ENCODE measurements at places on chromosomes 3 and 15.

- DNase-seq, result no peak
Measured at GRCh38 chr3:5017925-5018531, 38.8 kb downstream of the BHLHE40 start.

GRCh38 chr15:48645558-48646330 is at the start of gene FBN1:
Gene FBN1, minus strand, starts transcription at chr15:48645709. Its CDS starts 940 bp downstream, at chr15:48644769.
- DNase-seq, result peak; percentile 82

GRCh38 chr15:90691369-90691768 is 25.8 kb upstream of the BLM start:
- no peak for DNase-seq

DNA sequence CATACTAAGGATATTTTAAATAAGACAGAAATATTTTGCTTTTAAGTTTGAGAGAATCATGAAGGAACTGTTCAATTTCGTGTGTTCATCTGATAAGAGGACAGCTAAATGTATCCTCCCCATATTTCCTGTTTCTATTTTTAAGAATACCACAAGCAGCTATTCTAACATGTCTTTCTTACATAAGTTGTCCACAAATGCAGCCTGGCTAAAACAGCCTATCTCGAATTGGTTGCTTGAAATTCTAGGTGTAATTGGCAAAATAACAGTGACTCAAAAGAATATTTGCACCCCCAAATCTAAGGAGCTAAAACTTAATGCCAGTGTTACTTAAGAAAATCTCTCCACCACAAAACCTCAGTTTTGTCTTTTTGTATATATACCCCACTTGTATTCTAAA is 35.0 kb downstream of the BTLA start:
- peak; percentile 12 for DNase-seq

- no peak for DNase-seq
Measured at GRCh38 chr15:41647262-41647661, 12.9 kb upstream of the MGA start.

- DNase-seq, result no peak
Measured at GRCh38 chr3:9122732-9123364, 126.6 kb downstream of the SRGAP3 start.

GRCh38 chr3:113769551-113769950 is 22.7 kb downstream of the ATP6V1A start:
- no peak for DNase-seq

DNA sequence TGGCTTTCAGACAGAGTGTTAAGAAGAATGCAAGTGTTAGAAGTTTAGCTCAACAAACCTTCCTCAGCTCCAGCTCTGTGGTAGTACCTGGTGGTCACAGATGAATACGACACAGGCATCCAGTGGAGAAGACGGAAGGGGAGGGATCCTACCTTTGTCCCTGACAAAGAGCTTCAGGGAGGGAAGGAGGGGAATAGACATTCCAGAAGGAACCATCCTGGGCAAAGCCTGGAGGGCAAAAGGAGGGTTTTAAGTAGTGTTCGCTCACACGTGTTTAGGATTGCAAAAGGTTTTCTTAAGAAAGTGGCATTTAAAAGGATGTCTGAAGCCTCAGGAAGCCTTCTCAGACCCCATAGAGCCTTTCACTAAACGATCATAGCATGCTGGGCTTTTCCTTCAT is 2.8 kb downstream of the CHCHD4 start:
- DNase-seq, result no peak

- no peak for DNase-seq
Measured at GRCh38 chr3:57077630-57078343, 17.3 kb downstream of the SPATA12 start.

- no peak for DNase-seq
Measured at GRCh38 chr15:66115568-66116206, 137.9 kb downstream of the MEGF11 start.

- no peak for DNase-seq
Measured at GRCh38 chr3:46193436-46193835, 14.7 kb downstream of the CCR1 start.

DNA sequence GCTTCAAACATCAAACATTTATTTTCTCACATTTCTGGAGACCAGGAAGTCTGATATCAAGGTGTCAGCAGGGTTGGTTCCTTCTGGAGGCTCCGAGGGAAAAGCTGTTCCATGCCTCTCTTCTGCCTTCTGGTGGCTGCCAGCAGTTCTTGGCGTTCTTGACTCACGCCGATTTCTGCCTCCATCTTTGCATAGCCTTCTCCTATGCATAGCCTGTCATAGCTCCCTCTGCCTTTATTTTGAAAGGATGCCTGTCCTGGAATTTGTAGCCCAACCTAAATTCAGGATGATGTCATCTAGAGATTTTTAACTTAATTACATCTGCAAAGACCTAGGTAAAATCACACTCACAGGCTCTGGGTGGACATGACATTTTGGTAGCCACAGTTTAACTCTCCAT is 70.4 kb downstream of the RGMA start:
- DNase-seq, result peak; percentile 60

DNA sequence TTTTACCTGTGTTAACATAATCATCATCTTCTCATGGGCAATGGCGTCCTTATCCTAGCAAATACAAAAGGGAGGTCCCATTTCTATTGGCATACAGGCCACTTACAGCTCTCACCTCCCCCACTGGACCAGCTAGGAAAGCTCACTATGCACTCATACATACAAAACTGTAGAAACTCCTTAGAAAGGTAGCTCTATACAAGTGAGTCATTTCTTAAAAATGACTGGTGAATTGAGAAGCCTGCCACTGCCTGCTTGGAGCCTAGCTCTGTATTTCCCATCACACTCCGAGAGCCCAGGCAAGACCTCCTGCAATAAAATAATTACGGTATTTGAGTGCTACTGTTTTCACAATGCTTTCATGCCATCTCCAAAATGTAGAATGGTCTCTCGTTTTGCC is 321.8 kb downstream of the ULK4 start:
- DNase-seq, result no peak

DNA sequence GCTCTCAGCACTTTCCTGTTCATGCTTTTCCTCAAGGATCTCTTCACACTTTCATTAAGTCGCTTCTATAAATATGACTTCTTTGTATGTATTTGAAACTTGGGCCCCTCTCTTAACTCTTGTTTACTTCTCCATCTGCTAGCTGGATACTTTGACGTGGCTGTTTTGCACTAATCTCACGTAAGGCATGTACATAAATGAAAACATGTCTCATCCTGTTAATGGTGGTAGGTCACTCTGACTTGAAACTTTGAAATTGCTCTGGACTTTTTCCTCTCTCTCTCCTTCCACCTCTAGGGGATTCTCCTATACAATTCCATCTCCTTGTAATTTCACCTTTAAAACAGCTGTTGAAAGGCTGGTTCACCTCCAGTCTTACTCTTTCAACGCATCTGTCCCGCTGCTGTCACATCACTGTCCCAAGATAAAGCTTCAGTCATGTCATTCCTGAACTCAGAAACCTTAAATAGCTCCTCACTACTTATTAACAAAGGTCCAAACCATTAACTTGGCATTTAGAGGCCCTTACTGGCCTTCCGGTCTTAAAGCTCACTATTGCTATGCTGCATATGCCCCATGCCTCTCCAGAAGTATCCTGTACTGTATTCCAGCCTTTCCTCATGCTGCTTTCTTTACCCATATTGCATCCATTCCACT is 1.2 kb downstream of the BLOC1S6 start:
- DNase-seq, result no peak

GRCh38 chr3:78645628-78646310 is 1122.0 kb downstream of the ROBO1 start:
- DNase-seq, result peak; percentile 76

GRCh38 chr3:85567071-85567676 is 608.4 kb downstream of the CADM2 start:
- DNase-seq, result peak; percentile 72

DNA sequence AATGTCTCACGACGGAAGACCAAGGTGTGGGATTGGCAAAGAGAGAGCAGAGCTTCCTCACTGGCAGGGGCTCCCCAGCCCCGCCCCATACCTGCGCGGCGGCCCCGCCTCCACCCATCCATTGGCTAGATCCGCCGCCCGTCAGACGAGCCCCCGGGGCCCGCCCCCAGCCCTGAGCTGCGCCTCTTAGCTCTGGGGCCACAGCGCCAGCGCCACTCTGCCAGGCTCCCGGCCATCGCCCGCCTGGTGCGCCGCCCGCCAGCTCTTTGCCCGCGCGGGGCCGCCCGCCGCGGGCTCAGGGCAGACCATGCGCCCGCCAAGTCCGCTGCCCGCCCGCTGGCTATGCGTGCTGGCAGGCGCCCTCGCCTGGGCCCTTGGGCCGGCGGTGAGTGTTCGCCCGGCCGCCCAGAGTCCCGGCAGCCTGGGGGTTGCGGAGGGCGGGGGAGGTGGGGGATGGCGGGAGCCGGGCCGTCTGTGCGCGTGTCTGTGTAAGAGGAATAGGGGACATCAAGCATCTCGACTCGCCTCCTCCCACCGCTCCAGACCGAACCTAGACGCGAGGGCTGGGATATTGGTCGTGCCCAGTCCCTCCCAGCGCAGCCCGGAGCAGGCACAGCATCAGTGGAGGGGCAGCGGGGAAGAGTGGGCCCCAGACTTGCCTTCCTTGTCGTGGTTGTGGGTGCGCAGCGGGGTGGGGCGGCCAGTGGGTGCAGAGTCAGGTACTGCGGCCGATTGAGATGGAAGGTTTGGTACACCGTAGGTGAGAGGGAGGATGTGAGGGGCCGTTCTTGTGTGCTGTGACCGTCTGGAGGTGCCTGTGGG is at the start of gene VIPR1:
VIPR1 (plus strand) TSS at position 215 of the 822 bp plus-strand sequence; CDS start at position 308, 93 bp downstream.
- DNase-seq, result peak; percentile 74

- DNase-seq, result no peak
Measured at GRCh38 chr3:10695595-10696285, 120.3 kb upstream of the SLC6A11 start.

DNA sequence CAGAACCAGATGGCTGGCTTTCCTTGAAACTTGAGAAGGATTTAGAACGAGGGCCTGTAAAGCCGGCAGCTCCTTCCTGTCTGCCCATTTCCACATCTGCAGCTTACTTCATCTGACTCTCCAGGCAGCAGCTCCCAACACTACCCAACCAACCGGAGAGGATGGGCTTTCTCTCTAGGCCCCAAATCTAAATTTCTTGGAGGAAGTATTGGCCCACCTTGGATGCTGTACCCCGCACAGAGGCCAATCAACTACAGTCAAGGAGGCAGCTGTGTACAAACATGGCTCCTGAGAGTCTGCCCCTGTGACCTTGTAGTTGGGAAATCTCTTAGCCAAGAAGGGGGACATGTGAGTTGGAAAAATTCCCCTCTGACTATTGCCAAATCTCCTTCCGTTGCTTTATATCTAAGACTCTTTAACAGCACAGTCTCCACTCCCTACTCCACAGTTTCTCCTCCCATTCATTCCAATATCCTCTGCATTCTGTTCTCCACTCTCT is 8.0 kb upstream of the ACAP2 start:
- no peak for DNase-seq

DNA sequence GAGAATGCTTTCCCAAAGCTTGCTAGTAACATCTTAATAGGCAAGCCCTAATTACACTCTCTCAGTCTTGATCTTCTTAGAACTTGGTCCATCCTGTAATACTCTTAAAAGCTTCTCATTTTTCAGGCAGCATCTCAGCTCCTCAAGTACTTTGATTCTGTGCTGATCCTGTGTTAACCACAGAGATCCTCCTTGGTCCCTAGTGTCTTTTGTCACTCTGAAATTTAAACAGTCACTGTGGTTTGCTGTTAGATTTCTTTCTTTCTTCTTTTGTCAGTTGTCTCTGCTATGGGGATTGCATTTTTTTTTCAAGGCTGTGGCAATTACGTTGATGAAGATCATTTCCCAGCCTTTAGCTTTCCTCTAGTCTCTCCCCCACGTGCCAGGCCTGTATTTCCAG is 26.0 kb upstream of the UBE3A start:
- no peak for DNase-seq

- no peak for DNase-seq
Measured at GRCh38 chr15:27234593-27234992, 263.6 kb downstream of the GABRG3 start.

- DNase-seq, result peak; percentile 62
Measured at GRCh38 chr15:99564221-99565048, 1.3 kb upstream of the MEF2A start.

- DNase-seq, result no peak
Measured at GRCh38 chr3:179927191-179927590, 109.5 kb downstream of the PEX5L start.

DNA sequence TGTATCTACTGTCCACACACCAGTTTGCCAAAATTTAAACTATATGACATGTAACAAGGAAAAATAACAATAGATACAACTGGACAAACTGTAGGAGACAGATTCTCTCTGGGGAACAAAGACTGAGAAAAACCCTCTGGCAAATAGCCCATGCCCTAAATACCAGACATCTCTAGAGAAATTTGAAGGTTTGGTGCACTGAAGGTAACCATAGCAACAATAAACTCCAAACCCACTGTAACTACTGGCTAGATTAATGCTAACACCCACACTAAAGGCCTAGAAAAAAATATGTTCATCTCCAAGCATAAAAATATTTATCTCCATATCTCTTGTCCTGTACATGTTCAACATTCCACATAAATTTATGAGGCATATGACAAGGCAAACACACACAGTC is 267.1 kb downstream of the STXBP5L start:
- no peak for DNase-seq

GRCh38 chr3:32972482-32973146 is 21.2 kb downstream of the CCR4 start:
- DNase-seq, result no peak

DNA sequence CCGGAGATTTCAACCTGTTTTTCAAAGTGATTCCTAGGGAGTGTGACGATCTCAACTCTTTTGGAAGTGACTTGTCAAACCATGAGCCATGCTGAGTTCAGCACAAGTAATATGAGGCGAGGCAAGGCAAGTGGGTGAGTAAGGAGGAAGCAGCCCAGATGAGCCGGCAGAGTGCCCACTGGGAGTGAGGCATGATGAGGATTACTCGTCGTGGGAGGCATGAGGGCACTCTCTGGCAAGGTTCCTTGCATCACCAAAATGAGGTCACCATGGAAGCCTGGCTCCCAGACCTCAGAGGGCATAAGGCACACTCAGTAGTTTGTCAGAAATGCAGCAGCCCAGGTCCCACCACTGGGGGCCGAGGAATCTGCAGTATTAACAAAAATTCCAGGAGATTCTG is 636.1 kb downstream of the MAGI1 start:
- no peak for DNase-seq

GRCh38 chr3:186719945-186720739 is 3.0 kb downstream of the KNG1 start:
- DNase-seq, result no peak

- no peak for DNase-seq
Measured at GRCh38 chr3:45482829-45483228, 94.5 kb downstream of the LARS2 start.

DNA sequence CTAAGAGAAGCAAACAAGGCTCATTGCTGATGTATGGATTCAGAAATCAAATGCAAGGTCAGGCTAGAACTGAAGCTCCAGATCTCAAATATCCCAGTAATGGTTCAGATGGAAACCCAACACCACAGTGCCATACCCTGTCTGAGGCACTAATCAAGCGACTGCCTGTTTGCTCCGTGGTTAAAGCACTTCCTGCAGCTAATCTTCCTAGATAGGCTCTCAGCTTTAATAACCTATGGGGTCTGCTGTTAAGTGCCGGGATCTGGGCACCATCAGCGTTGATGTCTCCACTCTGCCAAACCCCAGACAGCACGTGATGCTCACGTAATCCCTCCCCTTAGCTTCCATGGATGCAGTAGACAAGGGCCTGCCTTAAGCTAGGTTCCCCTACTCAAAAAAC is 262.6 kb downstream of the MECOM start:
- no peak for DNase-seq

Data from globus pallidus (tissue), 1 donor.